ENCODE measurements at places on chromosomes 12 and 14.
A peak's percentile ranks its signal among the peaks of the same experiment; 100 is the strongest.

DNA sequence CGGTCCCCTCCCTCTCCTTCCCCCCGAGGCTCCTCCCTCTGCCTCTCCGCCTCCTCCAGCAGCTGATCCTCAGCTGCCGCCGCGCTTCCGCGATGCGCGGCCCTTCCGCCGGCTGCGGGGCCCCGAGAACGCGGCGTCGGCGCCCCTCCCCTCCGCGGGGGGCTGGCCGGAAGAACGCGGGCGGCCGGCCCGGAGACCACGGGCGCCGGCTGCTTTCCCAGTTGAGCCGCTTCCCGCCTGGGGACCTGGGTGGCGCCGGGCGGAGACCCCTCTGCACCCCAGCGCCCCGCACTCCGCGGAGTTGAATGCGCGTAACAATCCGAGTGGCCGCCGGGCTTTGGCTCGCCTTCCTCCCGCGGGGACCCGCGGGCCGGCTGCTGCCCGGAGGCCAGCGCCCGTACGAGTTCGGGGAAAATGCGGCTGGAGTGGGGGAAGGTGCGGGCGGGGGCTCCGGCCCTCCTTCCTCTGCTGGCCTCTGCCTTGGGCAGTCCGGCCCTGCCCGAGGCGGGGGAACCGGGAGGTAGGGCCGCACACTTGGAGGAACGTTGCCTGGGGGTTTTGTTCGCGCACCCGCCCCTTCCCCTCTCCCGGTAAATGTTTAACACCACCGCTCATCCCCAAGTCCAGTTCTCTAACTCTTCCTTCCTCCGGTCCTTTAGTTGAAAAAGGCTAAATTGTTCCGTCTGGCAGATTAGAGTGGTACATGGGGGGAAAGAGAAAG is 393 bp upstream of the DCAF5 start:
- DNase-seq, result peak; percentile 96

DNA sequence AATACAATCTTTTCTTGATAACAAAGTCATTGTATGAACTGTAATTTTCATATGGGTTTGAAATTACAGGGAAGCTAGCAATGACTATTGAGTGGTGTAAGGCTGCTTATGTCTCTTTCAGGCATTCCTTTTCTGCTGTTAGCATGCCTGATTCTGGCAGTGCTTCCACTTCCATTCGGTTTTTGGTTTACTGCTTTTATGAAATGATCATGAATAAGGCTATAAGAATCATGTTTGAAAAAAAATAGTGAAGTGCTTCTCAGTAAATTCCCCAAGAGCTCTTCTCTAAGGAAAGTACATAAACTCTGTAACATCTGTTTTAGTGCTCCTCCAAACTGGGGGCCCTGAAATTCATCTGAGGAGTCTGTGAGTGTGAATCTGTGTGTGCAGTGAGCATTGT is 434.0 kb upstream of the RGS6 start:
- no peak for DNase-seq

DNA sequence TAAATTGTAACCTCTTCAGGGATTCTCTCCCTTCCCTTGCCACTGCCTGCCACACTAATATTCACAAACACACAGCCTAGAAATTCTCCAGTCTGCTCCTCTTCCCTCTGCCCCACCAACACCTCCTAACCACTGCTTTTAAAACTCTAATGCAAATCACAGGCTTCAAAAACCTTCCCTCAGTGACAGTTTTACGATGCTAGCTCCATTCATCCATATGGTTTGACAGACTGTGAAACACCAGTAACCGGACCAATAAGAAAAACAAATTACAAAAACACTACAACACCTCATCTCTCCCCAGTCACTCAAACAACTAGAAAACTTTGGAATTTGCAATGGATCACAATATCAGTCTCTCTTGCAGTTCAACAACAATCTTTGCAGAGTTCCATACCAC is 5.7 kb downstream of the DPF3 start:
- DNase-seq, result no peak

DNA sequence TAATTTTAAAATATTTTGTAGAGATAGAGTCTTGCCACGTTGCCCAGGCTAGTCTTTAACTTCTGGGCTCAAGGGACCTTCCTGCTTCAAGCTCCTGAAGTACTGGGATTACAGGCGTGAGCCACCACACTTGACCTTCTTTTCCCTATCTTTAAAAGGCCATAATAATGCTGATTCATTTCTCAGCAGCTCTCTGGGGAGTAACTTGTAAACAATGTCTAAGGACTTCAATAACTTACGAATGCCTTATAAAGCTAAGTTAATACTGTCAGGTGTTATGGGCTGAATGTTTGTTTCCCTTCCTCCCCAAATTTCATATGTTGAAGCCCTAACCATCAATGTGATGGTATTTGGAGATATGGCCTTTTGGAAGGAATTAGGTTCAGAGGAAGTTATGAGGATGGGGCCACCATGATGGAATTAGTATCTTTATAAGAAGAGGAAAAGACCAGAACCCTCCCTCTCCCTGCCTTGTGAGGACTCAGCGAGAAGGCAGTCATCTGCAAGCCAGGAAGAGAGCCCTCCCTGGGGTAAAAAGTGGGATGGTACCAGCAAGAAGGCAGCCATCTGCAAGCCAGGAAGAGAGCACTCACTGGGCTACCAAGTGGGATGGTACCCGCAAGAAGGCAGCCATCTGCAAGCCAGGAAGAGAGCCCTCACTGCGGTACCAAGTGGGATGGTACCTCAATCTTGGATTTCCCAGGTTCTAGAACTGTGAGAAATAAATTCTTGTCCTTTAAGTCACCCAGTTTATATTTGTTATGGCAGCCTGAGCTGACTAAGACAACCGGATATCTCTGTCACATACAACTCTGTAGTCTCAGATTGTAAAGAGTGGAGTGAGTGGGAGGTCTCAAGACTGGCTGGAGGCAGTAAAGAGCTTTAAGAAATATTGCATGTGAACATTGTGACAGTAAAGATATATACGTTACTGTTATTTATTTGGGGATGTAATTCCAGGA is 16.3 kb upstream of the YBX3 start:
- no peak for DNase-seq

- no peak for DNase-seq
Measured at GRCh38 chr12:47378907-47379306, 299.1 kb upstream of the AMIGO2 start.

- DNase-seq, result no peak
Measured at GRCh38 chr12:109054520-109054919, 2.1 kb downstream of the USP30 start.

DNA sequence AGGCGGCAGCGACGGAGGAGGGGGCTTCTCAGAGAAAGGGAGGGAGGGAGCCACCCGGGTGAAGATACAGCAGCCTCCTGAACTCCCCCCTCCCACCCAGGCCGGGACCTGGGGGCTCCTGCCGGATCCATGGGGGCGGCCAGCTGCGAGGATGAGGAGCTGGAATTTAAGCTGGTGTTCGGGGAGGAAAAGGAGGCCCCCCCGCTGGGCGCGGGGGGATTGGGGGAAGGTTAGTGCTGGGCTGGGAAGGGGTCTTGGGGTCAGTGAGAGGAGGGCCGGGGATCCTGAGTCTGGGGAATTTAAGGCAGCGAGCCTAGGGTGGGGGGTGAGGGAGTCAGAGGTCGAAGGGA is 203 bp downstream of the NFATC4 start:
- DNase-seq, result no peak

GRCh38 chr12:93875157-93875556 is 198.0 kb downstream of the CRADD start:
- DNase-seq, result no peak

DNA sequence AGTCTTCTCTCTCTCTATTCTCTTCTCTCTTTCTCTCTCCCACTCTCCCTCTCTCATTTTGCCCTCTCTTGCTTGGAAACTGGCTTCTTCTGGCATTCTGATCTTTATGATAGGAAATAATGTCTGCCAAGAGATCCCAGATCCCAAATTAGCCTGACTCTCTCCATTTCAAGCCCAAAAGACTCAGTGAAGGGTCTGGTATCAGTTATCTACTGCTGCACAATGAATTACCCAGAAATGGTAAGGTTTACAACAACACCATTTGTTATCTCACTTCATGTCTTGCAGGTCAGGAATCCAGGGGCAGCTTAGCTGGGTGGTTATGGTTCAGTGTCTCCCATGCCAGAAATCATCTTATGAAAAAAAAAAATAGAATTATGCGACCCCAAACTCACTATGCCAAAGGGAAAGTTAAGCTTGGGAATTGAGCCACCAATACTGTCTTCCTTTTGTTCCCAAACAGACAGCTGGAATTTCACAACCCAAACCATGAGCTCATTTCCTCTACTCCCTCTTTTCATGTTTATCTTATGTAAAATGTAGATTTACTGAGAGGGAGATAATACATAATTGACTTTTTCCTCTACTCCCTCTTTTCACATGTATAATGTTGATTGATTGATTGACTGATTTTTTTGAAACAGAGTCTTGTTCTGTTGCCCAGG is 67.8 kb upstream of the FICD start:
- DNase-seq, result no peak

GRCh38 chr14:70254476-70254961 is 65.8 kb upstream of the SLC8A3 start:
- DNase-seq, result peak; percentile 36

- DNase-seq, result no peak
Measured at GRCh38 chr14:82501554-82501953, 967.9 kb upstream of the SEL1L start.

- DNase-seq, result no peak
Measured at GRCh38 chr12:61629702-61630101, 630.5 kb upstream of the USP15 start.

DNA sequence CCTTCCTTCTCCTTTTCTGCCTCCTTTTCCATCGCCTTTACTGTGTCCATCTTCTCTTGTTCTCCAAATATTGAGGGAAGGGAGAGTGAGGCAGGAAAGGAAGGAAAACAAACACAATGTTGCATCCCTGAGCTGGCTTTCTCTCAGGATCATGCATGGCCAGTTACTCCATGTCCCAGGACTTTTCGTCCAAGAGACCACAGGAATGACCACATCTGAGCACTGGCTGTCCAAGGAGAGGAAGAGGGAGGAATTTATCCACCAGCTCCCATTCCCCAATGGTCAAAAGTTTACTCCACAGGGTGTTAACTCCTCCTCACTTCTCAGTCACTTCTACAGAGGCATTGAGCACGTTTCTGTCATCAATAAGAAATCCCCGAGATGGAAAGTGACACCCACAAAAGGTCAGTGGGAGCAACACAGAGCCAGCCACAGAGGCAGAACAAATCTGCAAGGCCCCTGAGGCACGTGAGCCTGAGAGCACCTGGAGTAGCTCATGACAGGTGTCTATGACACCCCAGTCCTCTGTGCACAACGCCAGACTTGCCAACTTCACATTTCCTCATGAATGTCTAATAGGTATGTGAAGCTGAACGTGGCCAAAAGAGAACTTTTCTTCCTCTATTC is 177.3 kb upstream of the NUDT4 start:
- DNase-seq, result no peak

DNA sequence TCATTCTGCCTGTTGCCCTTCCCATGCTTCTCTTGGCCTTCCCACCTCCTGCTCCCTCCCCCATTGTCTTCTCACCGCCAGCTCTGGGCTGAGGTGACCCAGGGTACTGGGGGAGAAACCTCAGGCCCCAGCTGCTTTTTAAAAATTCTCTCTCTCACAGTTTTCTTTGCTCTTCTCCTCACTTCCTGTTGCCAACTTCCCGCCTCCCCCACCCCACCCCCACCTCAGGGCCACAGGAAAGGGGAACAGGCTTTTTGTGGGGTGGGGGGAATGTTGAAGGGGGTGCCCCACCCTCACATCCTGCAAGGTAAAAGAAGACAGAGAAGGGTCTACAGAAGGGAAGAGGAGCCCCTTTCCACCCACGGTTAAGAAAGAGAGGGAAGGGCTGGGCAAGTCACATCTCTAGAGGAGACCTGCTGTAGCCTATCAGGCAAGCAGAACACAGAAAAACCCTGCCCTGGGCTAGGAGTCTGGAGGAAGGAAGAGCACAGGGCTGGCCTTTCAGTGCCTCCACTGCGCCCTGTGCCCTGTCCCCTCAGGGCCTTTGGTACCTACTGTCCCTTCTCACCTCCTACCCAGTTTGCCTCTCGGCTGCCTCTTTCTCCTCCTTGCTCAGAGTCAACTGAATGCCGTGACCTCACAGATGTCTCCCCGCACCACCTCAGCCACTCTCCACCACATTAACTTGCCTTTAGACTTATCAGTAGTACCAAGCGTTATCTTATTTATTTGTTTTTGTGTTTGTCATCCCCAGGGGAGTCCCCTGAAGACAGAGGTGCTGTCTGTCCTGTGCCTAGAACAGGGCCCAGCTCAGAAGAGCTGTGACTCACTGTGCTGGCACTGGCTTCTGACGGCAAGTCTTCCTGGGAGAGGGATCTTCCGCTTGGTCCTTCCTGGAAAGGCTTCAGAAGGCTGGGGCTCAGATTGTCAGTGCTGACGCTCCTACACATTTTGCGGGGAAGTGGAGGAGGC is 1.7 kb downstream of the ARHGAP9 start:
- DNase-seq, result peak; percentile 56

DNA sequence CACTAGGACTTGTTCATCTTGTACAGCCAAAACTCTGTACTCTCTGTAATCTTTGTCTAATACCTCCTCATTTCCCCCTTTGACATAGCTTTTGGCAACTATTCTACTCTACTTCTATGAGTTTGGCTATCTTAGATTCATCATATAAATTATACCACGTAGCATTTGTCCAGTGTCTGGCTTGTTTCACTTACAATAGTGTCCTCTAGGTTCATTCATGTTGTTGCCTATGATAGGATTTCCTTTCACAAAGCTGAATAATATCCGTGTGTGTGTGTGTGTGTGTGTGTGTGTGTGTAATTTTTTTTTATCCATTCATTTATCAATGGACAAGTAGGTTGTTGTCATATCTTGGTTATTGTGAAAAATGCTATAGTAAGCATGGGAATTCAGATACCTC is 209.5 kb downstream of the KCNC2 start:
- DNase-seq, result no peak

DNA sequence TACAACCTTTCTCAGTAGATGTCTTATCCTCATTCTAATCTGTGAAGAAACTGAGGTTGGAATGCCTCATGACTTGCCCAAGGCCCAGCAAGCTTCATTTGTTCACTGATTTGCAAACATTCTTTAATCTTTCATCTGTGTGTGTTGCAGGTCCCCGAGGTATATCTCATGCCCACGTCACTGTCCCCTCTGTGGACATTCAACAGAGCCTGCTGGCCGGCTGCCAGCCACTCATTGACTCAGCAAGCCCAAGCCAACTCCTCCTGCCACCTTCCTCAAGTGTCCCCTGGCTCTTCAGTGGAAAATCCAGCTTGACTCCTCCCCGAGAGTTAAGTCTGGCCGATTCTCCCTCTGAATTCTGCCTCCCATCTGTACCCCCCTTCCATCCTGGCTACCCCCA is 1.9 kb upstream of the DCAF4 start:
- DNase-seq, result no peak

DNA sequence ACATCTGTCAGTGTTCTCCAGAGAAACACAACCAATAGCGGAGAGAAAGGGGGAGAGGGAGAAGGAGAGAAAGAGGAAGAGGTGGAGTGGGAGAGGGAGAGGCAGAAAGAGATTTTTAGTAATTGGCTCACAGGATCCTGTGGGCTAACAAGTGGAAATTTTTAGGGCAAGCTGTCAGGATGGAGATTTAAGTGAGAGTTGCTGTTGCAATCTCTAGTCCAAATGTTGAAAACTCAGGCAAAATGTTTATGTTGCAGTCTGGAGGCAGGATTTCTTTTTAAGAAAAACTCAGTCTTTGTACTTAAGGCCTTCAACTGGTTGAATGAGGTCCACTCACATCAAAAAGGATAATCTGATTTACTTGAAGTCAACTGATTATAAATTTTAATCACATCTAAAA is 12.5 kb upstream of the GLIPR1L2 start:
- no peak for DNase-seq
